ENCODE measurements at places on chromosomes 5 and 9. TPM values are rescaled to one million over a fixed set of nuclear protein-coding genes. Genes with fewer than 3 reads are reported as not detected.

Gene PCDHA8
- total RNA-seq = not detected

Gene RANBP17
- 18.2 TPM for total RNA-seq

Gene OLFM1
- 3.5 TPM for total RNA-seq

Gene GALNT12
- 31.2 TPM for total RNA-seq

Gene HSDL2
- total RNA-seq = 33.9 TPM

Gene RASGRF2
- 0.05 TPM for total RNA-seq

Gene DBH
- total RNA-seq = not detected

Gene PRDM9
- total RNA-seq = not detected

GRCh38 chr5:128774605-128775004 is 190.7 kb upstream of the SLC27A6 start:
- no peak overlapping the region for H3K4me3 ChIP-seq
- H3K4me1 ChIP-seq = no peaks in the 10 kb centered on the region
- no peak overlapping the region for H3K27ac ChIP-seq
- H3K36me3 ChIP-seq = no peaks in the 10 kb centered on the region

DNA sequence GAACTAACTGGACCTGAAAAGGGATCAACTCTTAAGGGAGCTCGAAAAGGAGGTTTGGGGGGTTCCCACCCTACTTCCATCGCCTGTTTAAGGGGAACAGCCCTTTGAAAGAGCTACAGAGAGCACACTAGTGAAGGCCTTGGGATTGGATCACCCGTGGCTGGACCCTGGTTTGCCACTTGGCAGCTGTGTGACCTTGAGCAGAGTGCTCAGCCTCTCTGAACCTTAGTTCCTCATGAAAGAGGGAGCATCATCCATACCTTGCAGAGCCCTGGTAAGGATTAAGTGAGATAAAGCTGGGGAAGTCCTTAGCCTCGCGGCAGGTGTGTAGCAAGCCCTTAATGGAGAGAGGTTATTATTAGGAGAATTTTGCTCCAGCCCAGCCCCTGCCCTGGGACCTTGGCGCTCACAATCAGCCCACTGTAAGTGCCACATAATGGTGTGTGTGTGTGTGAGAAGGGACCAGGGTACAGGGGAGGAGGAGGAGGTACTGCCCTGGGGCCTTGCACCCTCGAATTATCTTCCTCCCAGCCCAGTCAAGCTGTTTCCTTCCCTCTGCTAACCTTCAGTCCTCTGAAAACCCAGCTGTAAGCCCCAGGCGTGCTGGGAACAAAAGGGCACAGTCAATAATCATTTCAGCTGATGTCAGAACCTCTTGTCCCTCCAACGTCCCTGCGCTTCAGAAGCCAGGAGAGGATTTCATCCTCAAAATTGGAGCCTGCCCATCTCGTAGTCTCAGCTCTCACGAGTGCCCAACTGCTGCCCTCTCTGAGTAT is 42.9 kb downstream of the FOXI1 start:
- H3K36me3 ChIP-seq = no peaks in the 10 kb centered on the region
- H3K27me3 ChIP-seq = no peaks in the 10 kb centered on the region
- H3K27ac ChIP-seq = no peak overlapping the region
- DNase-seq = no peak
- H3K4me1 ChIP-seq = peaks cover 25% of the 10 kb centered on the region

- no peaks in the 10 kb centered on the region for H3K36me3 ChIP-seq
- H3K27ac ChIP-seq = no peak overlapping the region
- H3K4me3 ChIP-seq = no peak overlapping the region
Measured at GRCh38 chr5:5014586-5015235, 125.4 kb upstream of the ADAMTS16 start.

DNA sequence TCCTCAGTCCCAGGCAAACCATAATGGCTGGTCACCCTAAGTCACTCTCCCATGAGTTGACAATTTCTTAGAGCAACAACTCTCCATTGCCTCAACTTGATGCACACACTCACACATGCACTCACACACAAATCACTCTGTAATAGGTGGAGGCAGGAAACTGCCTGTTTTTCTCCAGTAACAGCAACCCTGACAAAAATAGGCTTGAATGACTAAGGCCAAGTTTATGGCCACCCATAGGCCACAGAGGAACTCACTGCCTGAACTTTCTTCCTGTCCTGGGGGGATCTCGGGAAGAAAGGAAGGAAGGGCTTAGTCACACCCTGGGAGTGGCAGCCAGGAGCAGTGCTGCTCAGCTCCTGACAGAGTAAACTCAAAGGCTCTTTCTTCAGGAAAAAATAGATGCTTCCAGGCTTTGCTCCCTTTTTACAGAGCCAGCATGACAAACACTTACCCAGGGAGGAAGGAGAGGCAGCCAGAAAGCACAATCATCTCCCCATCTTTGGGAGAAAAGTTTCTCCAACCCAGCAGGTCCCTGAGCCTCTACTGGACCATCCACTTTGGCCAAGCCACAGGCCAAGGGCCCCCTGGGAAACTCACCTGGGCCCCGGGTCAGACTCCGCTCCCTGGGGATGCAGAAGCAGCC is 368 bp downstream of the SH3TC2 start:
- H3K36me3 ChIP-seq = no peaks in the 10 kb centered on the region
- no peaks in the 10 kb centered on the region for H3K27me3 ChIP-seq
- H3K4me1 ChIP-seq = peaks cover 18% of the 10 kb centered on the region
- peak; percentile 83 for DNase-seq

GRCh38 chr9:26169708-26170107 is 491.5 kb upstream of the TUSC1 start:
- no peaks in the 10 kb centered on the region for H3K4me1 ChIP-seq
- DNase-seq = no peak
- H3K27me3 ChIP-seq = no peaks in the 10 kb centered on the region
- no peaks in the 10 kb centered on the region for H3K36me3 ChIP-seq

DNA sequence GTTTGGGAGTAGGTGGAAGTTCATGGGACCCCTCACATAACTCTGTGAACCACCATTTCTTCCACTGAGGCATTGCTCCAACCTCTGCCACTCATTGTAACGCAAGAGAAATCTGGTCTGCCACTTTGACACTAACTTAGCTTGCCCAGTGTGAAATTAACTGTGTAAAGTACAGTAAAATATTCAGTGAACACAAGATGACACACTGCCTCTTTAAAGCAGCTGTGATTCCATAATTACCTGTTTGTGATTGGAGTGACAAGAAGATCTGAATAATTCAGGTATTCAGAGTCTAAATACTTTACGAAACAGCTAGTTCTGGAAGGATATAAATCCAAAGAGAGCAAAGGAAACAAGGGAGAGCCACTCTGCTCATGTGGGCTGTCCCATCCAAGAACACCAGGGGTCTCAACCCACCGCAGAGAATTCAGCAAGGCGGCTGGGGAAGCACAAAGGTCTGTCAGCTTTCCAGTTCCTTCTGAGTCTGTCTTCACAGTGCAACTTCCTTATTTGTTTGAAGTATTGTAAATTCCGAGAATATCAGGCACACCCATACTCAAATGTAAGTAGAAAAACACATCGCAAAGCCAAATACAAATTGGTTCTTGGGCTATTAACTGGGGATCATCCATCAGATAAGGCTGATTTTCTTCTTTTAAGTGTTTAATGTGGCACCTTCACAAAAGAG is 86.9 kb downstream of the GNAQ start:
- no peaks in the 10 kb centered on the region for H3K36me3 ChIP-seq
- H3K4me1 ChIP-seq = no peaks in the 10 kb centered on the region
- H3K27ac ChIP-seq = no peak overlapping the region
- DNase-seq = no peak
- no peak overlapping the region for H3K4me3 ChIP-seq
- no peaks in the 10 kb centered on the region for H3K27me3 ChIP-seq

- no peaks in the 10 kb centered on the region for H3K4me1 ChIP-seq
- H3K36me3 ChIP-seq = peaks cover 23% of the 10 kb centered on the region
- no peak for DNase-seq
- no peaks in the 10 kb centered on the region for H3K27me3 ChIP-seq
Measured at GRCh38 chr9:133098871-133099270, 22.2 kb downstream of the RALGDS start.

DNA sequence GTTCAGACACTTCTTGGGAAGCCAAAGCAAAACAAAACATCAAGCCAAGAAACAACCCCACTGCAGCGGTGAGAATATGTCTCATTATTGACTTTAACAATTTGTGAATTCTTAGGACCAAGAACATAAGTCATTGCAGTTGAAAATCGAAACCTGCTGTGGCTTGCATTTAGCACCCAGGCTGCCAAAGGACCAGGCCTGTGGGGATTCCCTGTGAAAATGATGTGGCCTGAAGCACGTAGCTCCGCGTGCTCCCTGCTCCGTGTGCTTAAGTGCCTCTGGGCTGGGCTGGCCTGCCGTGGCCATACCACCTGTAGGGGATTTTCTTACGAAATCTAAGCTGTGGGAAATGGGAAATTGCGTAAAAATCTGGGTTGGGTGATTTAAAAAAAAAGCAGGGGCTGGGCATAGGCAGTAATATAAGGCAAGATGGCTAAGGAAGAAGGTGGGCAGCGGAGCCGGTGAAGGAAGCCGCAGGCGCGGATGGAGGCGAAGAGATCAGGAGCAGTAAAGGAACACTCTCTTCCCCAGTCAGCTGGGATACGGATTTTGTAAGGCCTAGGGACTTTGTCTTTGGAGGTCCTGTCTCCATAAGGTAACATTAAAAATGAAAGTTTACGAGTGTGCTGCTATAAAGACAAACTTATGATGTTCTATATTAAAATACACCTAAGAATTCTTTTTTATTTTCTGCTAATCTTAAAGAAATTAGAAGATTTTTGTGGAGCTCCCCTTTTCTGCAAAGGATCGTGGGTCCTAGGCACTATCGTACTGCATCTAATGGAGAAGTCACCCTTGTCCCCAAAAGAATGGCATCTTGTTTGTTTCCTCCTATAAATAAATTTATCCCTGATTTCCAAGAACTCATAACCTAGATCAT is 189.6 kb upstream of the SEMA6A start:
- no peak for DNase-seq
- H3K27me3 ChIP-seq = no peaks in the 10 kb centered on the region
- H3K4me3 ChIP-seq = no peak overlapping the region
- no peaks in the 10 kb centered on the region for H3K36me3 ChIP-seq
- H3K27ac ChIP-seq = no peak overlapping the region

DNA sequence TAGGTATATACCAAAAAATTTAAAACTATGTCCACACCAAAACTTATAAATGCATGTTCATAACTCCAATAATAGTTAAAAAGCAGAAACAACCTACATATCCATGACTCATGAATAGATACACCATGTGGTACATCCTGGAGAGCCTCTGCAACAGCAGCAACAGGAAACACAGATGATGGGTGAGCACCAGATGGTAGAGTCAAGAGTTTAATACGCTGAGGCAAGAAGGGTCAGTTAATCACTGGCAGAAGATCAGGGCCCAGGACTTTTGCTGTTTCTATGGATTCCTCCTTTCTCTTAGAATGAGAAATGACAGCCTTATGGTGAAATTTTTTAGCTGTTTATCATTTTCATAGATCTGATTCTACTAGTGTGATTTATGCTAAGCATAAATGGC is 351.8 kb upstream of the ADAMTSL1 start:
- H3K27me3 ChIP-seq = no peaks in the 10 kb centered on the region
- DNase-seq = no peak
- H3K36me3 ChIP-seq = no peaks in the 10 kb centered on the region

GRCh38 chr5:38404667-38405276 is 146.4 kb downstream of the EGFLAM start:
- H3K27ac ChIP-seq = no peak overlapping the region
- peaks cover 17% of the 10 kb centered on the region for H3K27me3 ChIP-seq
- H3K4me1 ChIP-seq = no peaks in the 10 kb centered on the region
- no peaks in the 10 kb centered on the region for H3K36me3 ChIP-seq
- peak; percentile 37 for DNase-seq
- H3K4me3 ChIP-seq = no peak overlapping the region

DNA sequence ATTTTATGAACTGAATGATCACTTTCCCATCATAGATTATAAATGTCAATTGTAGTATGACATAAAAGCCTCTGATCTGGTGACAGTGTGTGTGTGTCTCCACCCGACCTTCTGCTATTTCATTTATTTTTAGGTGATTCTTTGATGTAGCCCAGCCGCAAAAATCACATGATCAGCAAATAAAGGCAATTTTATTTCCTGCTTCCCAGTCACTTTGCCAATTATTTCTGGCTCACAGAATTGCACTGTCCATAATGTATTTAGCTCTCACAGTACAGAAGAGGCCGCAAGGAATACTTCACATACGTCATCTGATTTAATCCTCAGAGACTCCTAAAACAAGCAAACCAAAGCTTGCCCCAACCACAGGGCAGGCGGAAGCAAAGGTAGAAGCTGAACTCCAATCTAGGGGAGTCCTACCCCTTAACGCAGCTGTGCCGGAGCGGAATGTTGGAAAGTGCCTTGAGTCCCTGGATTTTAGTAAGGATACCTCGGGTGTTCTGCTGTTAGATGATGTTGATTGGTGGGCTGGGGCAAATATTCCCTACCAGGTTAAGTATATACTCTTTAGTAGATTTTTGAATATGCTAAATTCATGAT is 384.0 kb upstream of the IRX4 start:
- no peak overlapping the region for H3K27ac ChIP-seq
- H3K4me3 ChIP-seq = no peak overlapping the region
- no peaks in the 10 kb centered on the region for H3K4me1 ChIP-seq
- no peak for DNase-seq
- H3K36me3 ChIP-seq = no peaks in the 10 kb centered on the region

DNA sequence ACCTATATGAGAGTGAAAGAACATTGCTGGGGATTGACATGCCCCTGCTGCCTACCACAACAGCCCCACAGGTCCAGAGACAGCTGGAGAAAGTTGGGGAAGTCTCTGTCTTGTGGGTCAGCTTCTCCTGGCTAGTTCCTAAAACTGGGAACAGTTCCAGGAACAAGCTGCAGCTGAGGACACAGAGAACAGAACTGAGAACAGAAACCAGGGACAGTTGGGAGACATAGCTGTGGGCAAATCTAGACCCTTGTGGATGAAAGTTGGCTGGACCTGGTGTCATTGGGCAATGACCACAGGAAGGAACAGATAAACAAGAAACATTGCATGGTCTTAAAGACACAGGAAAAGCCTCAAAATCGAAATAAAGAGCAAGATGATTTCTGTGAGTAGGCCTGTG is 58.3 kb upstream of the MOCS2 start:
- no peaks in the 10 kb centered on the region for H3K27me3 ChIP-seq
- no peak overlapping the region for H3K27ac ChIP-seq
- no peaks in the 10 kb centered on the region for H3K4me1 ChIP-seq
- no peaks in the 10 kb centered on the region for H3K36me3 ChIP-seq
- DNase-seq = no peak

- no peak overlapping the region for H3K27ac ChIP-seq
- no peaks in the 10 kb centered on the region for H3K36me3 ChIP-seq
- H3K4me3 ChIP-seq = no peak overlapping the region
- H3K4me1 ChIP-seq = peaks cover 4% of the 10 kb centered on the region
- no peaks in the 10 kb centered on the region for H3K27me3 ChIP-seq
Measured at GRCh38 chr9:126942399-126942798, 27.8 kb downstream of the RALGPS1 start.

GRCh38 chr5:1111727-1112289 is at the start of gene SLC12A7:
TSS of gene SLC12A7 (minus strand) at chr5:1112063. CDS start at chr5:1111991, 72 bp downstream.
- H3K27me3 ChIP-seq = no peaks in the 10 kb centered on the region
- peak within 1 kb of the TSS; percentile 71 for H3K27ac ChIP-seq
- H3K36me3 ChIP-seq = peaks cover 6% of the 10 kb centered on the region
- peaks cover 21% of the 10 kb centered on the region for H3K4me1 ChIP-seq
- peak within 1 kb of the TSS; percentile 67 for H3K4me3 ChIP-seq
- no peak for DNase-seq

- H3K27ac ChIP-seq = no peak overlapping the region
- no peaks in the 10 kb centered on the region for H3K4me1 ChIP-seq
- no peak overlapping the region for H3K4me3 ChIP-seq
- H3K27me3 ChIP-seq = no peaks in the 10 kb centered on the region
- no peaks in the 10 kb centered on the region for H3K36me3 ChIP-seq
Measured at GRCh38 chr5:14525397-14525796, 56.2 kb upstream of the OTULINL start.

- no peak overlapping the region for H3K27ac ChIP-seq
- H3K4me1 ChIP-seq = peaks cover 3% of the 10 kb centered on the region
- no peak for DNase-seq
- H3K27me3 ChIP-seq = no peaks in the 10 kb centered on the region
- H3K36me3 ChIP-seq = no peaks in the 10 kb centered on the region
- H3K4me3 ChIP-seq = no peak overlapping the region
Measured at GRCh38 chr5:123455095-123455494, 31.9 kb upstream of the CEP120 start.
